Mononuclear cell (primary cell): ENCODE measurements at places on chromosomes 5 and 9. TPM values are rescaled to one million over a fixed set of nuclear protein-coding genes. Genes with fewer than 3 reads are reported as not detected.

The ADAMTS16 gene
- not detected for total RNA-seq

The SLC6A7 gene
- 0.10 TPM for total RNA-seq

The NR5A1 gene
- not detected for total RNA-seq

The TERT gene
- under 0.01 TPM for total RNA-seq

The PDZD2 gene
- total RNA-seq, result 0.52 TPM

The CLTB gene
- 55.3 TPM for total RNA-seq

The TTLL11 gene
- 1.0 TPM for total RNA-seq

The ZBED3 gene
- total RNA-seq, result 1.9 TPM

The CNTNAP3B gene
- under 0.01 TPM for total RNA-seq

The FAXDC2 gene
- 17.8 TPM for total RNA-seq

The PCDHGB6 gene
- total RNA-seq, result 0.63 TPM

The RAB24 gene
- total RNA-seq, result 20.1 TPM

The RGMB gene
- 21.3 TPM for total RNA-seq

The CMYA5 gene
- 0.21 TPM for total RNA-seq

The FSD1L gene
- 1.7 TPM for total RNA-seq
